ENCODE measurements at places on chromosomes 7 and 10.
A peak's percentile ranks its signal among the peaks of the same experiment; 100 is the strongest.

GRCh38 chr7:111264981-111265380 is 174.1 kb downstream of the LRRN3 start:
- no peak for DNase-seq

DNA sequence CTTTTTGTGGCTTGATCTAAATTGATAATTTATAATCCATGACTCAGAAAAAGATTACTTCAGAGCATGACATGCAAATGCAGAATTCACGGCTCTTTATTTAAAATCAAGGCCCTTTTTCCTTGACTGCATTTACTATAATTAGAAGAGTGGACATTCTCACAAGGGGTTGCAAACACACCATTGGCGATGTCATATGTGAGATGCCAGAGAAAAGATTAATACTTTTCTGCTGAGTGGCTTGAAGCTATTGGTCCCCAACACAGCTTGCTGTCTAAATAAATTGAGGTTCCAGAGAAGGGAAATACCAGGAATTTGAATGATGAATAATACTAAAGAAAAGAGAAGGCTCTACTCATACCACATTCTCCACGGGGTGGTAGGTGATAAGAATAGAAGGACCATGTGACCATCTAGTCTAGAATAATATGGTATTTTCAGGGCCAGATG is 78.7 kb upstream of the ARID5B start:
- DNase-seq = no peak

GRCh38 chr10:3807211-3807927 is 22.4 kb upstream of the KLF6 start:
- no peak for DNase-seq

- DNase-seq = no peak
These were observed 526 bp downstream of the ZNF248 start for GRCh38 chr10:37856881-37857286.

GRCh38 chr7:100585511-100586265 is at the start of gene LRCH4:
LRCH4 (minus strand) TSS chr7:100586129; CDS start chr7:100586100, 29 bp downstream.
- DNase-seq = peak; percentile 76

GRCh38 chr10:122068844-122069243 is 79.9 kb downstream of the TACC2 start:
- DNase-seq = no peak

GRCh38 chr7:150787321-150788281 is 12.6 kb downstream of the TMEM176B start:
- DNase-seq = no peak

GRCh38 chr10:71598621-71599055 is 120.9 kb downstream of the C10orf105 start:
- DNase-seq = no peak

DNA sequence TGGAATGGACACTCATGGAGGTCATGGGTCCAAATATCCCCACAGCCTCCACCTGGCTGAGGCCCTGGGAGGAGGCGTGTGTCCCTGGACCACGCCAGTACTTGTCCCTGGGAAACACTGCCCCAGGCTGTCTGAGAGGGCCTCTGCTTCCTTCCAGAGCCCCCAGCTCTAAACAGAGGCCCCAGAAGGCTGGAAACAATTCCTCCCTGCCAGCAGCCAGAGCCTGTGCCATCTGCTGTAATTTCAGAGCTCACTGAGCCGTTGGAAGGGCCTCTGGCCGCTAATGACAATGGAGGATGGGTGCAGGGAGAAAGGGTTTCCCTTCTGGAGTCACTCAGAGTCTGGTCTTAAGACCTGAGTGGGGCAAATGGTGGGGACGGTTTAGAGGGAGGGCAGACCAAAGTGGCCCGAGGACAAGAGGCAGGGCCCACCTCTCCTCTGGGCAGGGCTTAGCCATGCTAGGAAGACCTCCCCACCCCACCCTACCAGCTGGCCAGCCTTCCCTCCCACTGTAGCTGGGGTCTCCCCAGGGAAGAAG is 7.1 kb downstream of the CHAT start:
- DNase-seq = no peak

DNA sequence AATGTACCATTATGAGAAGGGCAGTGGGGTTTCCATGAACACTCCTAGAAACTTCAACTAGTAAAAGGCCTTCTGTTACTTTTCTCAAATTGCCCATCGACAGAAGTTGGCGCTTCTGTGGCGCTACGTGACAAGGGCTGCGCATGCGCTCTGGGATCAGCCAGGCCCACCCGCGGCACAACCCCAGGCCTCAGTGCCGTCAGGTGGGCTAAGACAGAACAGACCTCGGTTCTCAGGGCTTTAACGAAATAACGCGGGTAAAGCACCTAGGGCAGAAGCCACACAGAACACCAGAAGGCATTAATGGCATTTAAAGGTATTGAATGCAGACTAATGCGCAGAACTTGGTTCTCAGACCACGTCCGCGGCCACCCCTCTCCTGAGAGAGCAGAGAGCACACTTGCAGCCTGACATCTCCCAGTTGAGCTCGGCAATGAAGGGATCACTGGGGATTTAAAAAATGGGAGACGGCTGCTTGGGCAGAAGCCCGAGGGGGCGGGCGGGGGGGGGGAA is 67.6 kb upstream of the CTNNA3 start:
- no peak for DNase-seq

DNA sequence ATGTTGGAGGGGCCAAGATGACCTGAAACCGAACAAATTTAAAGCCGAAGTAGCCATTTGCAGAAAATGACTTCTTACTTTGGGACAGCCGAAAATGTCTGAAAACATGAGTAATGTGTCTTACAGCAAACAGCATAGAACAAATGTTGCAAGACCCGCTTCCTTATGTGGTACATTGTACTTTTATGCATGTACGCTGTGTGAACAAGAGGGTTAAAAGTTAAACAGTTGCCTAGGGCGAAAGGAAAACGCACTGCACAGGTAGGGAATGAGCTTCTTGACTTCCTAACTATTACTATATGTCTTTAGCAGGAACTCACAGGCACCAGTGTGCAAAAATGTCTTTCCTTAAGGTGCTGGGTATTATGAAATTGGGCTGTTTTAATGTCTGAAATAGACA is 303.5 kb upstream of the MGMT start:
- peak; percentile 11 for DNase-seq

DNA sequence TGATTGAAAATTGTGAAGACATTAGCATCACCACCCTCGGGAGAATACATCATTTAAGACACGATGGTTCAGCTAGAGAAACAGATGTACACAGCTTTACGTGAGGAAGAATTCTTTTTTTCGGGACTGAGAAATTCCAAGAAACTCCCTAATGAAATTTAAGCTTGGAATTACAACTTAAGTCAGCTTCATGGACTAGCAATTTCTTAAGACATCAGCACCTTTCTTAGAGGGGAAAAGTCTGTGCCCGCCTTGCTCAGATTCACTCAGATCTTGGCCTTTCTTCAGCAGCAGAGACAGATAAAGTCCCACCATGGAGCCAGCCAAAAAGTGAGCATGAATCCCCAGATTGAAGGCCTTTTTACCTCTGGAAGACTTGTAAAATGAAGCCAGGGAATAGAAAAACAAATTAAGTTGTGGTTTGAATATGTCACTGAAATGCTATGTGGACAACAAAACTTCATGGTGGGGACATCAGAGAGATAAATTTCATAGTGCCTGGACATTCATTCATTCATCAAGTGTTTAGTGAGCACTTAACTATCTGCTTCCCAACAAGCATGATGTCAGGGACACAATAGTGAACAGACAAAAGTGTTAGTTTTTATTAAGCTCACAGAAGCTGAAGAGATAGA is 32.1 kb downstream of the PRKG1 start:
- DNase-seq = no peak

DNA sequence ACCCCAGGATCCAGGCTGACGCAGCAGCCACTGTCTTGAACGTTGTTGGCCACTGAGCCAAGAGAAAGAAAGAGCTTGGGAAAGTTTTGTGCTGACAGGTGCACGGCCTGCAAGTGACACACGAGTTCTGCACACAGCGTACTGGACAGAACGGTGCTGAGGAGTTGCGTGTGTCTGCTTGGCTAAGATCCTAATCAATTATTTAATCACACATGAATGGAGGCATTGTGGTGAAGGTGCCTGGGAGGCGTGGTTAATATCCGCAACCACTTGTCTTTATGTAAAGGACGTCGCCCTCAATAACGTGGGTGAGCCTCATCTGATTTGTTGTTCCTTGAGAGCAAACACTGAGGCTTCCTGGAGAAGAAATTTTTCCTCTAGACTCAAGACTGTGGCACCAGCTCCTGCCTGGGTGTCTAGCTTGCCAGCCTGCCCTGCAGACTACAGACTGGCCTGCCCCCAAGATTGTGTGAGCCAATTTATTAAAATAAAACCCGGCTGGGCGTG is 16.6 kb upstream of the GNA12 start:
- no peak for DNase-seq

GRCh38 chr10:130227883-130228282 is 91.7 kb downstream of the GLRX3 start:
- DNase-seq = no peak

DNA sequence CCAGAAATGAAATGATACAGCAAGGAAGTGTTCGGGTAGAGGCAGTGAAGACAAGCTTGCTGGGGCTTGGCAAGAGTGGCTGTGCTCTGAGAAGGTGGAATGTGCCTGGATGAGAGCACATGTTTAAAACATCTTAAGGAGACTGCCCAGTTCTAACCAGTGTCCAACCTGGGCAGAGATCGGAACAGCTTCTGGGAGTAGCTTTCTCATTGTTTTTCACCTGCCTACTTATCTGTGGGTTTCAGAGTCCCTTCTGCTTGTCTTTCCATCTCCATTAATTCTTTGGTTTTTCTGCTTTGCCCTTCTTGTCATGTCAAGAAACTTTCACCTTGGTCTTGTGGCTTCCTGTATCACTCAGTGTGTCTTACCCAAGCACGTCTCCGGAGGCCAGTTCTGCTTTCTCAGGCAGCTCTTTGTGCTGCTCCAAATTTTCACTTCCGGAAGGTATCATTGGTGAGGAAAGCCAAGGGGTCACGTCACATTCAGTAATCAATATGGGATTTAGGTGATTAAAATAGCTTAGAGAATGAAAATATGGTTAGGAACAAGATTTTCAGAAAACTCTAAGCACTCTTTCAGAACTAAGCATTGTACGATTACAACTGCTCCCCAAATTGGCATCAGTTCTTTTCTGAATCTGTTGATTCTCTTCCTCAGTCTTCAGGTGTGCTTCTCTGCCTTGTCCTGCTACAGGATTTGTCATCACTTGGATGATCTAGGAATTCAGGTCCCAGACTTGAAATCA is 5.5 kb upstream of the LAMB4 start:
- DNase-seq = no peak

DNA sequence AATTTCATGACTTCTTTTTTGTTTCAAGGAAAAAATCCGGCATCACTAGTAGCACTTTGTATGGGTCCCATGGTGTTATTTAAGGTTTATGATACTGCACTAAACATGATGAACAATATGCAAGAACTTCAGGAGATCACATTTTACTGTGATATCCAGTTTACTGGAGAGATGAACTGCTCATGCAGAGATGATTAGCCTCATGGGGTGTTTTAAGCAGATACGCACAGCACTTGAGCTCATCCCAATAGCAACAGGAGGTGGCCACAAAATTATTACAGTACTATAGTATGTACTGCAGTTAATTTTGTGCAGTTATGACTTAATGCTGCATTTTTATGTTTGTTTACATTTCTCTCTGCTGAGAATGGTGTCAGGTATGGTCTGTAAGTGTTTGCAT is 303.7 kb upstream of the PCDH15 start:
- DNase-seq = no peak

DNA sequence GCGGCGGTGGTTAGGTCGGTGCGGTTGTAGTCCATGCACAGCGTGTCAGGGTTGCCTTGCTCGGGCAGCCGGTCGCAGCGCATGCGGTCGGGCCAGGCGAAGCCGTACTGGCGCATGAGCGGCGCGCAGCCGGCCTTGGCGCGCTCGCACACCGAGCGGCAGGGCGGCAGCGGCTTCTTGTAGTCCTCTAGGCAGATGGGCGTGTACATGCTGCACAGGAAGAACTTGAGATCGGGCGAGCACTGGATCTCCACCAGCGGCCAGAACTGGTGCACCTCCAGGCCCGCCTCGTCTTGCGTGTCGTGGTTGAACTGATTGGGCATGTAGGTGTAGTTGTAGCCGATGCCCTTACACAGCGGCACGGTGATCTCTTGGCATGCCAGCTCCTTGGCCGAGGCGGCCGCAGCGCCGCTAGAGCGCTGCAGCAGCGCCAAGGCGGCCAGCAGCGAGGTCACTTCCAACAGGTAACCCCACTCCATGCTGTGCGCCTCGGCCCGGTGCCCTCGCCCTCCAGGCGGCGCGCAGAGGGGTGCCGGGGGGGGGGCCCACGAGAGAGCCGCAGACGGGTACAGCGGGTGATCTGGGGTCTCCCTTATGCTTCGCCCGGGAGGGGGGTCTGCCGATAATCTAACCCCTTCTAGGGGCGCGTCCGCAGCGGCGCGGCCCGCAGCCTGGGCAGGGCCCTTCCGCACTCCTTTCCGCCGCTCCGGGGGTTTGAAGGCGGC is 983 bp downstream of the FZD8 start:
- peak; percentile 82 for DNase-seq

DNA sequence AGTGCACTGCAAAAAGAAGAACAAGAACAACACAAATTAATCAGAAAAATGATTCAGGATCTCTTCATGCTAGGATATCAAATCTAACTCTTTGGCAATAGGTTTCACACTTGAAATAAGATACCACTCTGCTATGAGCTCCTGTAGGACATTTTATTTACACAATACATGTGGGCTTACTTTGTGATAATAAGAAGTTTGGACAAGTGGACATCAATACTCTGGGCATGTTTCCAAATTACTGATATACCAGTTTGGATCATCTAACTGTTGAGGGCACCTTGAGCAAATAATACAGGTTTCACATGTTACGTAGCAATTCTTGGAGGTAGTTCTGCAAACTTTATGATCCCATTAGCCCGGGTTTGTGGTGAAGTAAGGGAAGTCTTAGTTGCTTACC is 59.8 kb downstream of the CPVL start:
- DNase-seq = no peak

GRCh38 chr10:83078160-83078559 is 1061.1 kb upstream of the GHITM start:
- peak; percentile 8 for DNase-seq

DNA sequence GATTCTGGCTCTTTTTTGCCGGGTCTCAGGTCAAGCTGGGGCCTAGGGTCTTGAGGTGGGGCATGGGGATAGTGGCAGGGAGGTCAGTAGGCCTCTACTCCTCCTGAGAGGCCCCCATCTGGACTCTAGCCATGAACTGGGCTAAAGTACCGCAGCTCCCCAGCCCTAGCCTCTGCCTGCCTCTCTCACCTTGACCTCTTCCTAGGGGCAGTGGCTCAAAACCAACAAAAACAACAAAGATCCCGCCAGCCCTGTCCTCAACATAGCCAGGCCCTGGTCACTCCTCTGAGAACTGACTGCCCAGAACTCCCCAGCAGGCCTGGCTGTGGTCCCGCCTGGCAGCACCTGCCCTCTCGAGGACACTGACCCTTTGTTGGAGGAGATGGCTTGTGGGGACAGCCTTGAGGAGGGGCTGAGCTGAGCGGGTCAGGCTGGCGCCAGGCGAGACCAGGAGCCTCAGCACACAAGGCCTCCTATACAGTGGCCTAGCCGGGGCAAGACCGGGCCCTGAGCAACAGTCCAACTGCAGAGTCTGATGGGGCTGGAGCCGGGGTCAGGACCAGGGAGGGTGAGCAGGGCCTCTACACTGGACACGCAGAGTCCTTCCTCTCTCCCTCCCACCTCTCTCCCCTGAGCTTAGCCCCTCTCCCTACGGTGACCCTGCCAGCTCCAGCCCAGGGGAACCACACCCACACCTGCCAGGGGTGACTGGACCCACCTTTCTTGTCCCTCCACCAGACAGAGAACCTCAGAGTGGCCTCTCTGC is 11.6 kb upstream of the PPIF start:
- no peak for DNase-seq
